ENCODE measurements at places on chromosomes 3 and 15.

GRCh38 chr15:88832820-88833730 lies 29.8 kb downstream of the ACAN start:
- DNase-seq = no peak

DNA sequence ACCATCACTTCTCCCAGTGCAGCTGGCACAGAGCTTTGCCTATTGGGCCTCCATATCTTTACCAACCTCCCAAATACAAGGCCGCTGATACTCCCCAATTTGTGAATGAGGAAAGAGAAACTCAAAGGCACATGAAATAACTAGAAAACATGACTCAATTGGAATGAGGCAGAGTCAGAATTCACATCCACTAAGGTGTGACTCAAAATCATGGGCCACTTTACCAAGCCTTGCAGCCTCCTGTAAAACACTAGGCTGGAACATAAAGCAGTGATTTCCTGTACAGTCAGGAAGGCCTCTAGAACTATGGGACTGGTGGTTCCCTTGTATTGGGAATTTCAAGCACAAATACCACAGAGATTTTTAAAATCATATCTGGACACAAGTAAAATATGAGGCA lies 128.6 kb downstream of the DCLK3 start:
- DNase-seq = no peak

DNA sequence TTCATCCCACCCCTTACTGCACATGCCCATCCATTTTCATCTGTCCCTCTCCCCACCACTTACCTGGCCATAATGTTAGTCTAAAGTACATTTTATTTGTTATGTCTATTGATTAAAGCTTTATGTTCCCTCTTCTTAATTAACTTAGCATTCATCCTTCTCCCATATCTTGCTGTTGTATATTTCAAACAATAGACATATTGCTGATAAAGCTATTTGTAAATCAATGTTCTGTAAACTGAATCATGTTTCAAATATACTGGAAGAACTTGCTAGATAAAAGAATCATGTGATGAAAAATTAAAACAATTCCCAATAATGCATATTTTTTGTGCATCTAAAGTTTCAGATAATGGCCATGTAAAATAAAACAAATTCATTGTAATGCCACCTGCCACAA lies 249.2 kb downstream of the IGSF11 start:
- DNase-seq = no peak

- no peak for DNase-seq
Measured at GRCh38 chr3:186839874-186840641, 2.5 kb upstream of the ADIPOQ start.

DNA sequence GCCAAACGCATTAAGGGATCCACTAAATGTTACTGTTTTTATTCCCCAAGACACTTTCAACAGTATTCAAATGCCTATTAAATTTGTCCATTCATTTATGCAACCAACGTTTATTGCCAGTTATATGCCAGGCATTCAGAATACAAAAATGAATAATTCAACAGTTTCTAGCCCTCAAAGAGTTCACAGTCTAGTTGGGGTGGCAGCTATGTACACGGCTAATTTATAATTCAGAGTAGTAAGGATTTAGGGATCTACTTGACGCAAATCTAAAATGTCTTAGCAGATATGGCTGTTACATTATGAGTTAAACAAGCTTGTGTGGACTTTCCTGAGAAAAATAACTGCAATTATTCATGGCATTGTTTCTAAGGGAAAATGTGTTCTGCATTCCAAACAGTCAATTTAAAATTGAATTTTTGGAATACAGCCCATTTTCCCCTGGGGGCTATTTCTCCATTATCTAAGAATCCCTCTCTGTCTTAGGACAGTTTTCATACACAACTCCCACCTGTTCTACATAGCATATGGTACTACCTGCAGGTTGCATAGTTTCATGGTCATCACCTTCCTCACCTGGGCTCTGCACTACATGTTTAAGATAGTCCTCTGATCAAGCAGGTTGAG lies 11.5 kb upstream of the MSL2 start:
- no peak for DNase-seq

- DNase-seq = no peak
Measured at GRCh38 chr3:158991146-158991705, 189.4 kb downstream of the MFSD1 start.

DNA sequence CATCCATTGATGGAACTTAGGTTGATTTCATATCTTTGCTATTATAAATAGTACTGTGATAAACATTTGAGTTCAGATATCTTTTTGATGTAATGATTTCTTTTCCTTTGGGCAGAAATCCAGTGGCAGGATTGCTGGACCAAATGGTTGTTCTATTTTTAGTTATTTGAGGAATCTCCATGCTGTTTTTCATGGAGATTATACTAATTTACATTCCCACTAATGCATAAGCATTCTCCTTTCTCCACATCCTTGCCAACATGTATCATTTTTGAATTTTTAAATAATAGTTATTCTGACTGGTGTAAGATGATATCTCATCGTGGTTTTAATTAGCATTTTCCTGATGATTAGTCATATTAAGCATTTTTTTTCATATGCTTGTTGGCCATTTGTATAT lies 144.0 kb upstream of the SUCLG2 start:
- DNase-seq = no peak

GRCh38 chr3:36729204-36730056 lies 34.9 kb downstream of the DCLK3 start:
- no peak for DNase-seq

Measured in activated effector memory CD4-positive, alpha-beta T cell treated with Interleukin-2 at 50 U/mL for 16 hours (primary cell).